ENCODE measurements at places on chromosomes 1 and 21.
A peak's percentile ranks its signal among the peaks of the same experiment; 100 is the strongest.

- DNase-seq, result no peak
Measured at GRCh38 chr1:34060187-34060730, 104.8 kb downstream of the CSMD2 start.

DNA sequence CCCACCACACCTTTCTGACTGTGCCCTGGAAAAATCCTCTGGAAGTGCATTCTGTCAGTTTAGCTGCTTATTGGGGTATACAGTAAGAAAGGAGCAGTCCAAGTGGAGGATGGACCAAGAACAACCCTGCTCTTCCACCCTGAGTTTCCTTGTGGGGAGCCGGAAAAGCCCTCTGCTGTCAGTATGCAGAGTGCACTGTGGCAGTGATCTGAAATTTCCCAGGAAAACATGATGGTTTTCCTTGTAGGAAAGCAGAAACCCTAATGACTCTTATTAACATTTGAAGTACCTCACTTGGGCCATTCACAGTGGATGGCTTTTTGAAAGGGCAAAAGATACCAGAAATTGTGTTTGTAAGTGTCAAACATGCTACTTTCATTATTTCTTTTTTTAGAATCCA, 20.5 kb downstream of the ELAVL4 start:
- DNase-seq, result no peak

- DNase-seq, result peak; percentile 28
Measured at GRCh38 chr1:22141554-22142314, 1.2 kb downstream of the WNT4 start.

DNA sequence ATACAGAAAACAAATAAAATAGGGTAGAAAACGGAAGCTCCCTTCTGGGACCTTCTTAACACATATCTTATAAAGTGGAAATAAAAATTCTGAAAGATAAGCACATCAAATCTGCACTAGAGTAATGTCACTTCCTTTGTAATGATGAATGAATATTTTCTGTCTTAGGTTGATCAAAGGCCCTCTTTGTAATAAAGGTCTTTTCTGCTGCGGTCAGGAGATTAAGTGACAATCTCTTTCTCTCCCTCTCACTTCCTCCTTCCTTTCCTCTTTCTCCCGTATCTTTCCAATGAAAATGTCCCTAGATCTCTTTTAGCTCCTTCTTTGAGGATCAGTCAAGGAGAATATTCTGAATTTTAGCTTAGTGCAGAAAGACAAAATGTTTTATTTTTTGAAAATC, 33.8 kb downstream of the TMCO1 start:
- DNase-seq, result no peak

DNA sequence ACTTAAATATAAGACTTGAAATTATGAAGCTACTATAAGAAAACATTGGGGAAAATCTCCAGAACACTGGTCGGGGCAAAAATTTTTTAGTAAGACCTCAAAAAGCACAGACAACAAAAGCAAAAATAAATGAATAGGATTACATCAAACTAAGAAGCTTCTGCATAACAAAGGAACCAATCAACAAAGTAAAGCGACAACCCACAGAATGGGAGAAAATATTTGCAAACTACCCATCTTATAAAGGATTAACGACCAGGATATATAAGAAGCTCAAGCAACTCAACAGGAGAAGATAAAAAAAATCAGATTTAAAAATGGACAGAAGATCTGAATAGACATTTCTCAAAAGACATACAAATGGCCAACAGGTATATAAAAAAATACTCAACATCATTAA, 19.1 kb downstream of the UCHL5 start:
- no peak for DNase-seq

DNA sequence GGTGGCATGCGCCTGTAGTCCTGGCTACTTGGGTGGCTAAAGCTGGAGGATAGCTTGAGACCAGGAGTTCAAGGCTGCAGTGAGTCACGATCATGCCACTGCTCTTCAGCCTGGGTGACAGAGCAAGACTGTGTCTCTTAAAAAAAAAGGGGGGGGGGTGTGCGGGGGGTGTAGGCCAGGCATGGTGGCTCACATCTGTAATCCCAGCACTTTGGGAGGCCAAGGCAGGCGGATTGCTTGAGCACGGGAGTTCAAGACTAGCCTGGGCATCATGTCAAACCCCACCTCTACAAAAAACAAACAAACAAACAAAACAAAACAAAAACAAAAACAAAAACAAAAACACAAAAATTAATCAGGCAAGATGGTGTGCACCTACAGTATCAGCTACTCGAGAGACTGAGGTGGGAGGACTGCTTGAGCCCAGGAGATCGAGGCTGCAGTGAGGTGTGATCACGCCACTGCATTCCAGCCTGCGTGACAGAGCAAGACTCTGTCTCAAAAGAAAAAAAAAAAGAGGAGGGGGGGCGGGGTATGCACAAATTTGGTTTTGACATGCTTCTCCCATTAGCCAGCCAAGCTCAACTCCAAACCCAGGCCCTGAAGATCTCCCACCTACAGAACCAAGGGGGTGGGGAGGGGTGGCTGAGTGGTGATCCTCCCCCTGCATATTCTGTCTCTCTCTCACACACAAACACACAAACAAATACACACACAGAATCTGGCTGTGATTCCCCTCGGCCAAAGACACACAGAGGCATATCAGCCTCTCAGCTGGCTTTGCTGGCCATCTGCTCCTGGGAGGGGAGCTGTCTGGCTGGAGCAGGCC, 3.1 kb downstream of the PTAFR start:
- DNase-seq, result no peak

- DNase-seq, result no peak
Measured at GRCh38 chr21:18164933-18165332, 79.7 kb upstream of the CHODL start.

- DNase-seq, result no peak
Measured at GRCh38 chr1:177366091-177366490, 195.3 kb downstream of the BRINP2 start.

DNA sequence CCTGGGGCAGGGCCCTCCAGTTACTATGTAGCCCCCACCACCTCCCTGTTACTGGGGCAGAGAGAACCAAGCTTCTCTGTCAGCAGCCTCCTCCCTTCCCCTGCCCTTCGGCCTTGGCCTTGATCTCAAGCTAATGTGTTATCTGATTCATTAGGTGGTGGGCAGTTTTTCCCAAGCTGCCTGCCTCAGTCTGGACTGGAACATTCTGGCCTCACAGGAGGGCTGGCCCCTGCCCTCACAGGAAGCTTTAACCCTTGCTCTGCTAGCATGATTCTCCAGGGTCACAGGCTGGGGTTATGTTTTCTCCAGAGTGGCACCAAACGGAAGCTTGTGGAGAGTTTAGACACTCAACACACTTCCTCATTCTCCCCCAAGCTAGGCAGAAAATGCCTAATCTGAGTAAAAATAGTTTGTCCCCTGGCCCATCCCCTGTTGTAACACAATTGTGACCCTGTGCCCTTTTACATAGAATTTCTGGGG, 37.2 kb upstream of the SLC6A9 start:
- no peak for DNase-seq

GRCh38 chr1:46587069-46587468, 17.0 kb downstream of the MKNK1 start:
- DNase-seq, result no peak

DNA sequence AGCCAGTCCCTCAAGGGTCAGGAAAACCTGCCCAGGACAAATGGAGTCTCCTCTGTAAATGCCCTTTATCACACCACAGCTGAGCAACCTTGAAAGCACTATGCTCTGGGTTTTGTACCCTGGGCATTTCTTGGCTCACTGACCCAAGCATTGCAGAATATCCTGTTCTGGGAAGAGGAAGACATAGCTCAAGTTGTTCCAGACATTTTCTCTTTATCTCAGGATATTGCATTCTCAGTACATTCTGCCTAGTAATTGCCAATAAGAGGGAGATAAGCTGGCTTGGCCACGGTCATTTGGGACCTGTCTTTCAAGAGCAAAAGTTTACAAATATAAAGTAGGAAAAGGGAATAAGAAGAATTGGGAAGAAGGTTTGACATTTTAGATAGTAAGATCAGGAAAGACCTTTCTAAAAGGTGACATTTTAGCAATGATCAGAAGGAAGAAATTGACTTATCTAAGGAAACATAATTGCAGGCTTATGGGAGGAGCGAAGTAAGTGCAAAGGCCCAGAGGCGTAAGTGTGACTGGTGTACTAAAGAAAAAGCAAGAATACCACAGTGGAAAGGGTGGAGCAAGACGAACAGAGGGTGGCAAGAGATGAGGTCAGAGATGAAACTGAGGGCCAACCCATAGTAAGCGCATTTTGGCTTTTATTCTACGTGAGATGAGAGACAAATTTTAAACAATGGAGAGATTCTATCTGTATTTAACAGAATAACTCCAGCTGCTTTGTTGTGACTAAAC, 394.0 kb upstream of the CXADR start:
- DNase-seq, result no peak

- DNase-seq, result peak; percentile 89
Measured at GRCh38 chr1:182601416-182601786, 2.8 kb downstream of the RGS16 start.

DNA sequence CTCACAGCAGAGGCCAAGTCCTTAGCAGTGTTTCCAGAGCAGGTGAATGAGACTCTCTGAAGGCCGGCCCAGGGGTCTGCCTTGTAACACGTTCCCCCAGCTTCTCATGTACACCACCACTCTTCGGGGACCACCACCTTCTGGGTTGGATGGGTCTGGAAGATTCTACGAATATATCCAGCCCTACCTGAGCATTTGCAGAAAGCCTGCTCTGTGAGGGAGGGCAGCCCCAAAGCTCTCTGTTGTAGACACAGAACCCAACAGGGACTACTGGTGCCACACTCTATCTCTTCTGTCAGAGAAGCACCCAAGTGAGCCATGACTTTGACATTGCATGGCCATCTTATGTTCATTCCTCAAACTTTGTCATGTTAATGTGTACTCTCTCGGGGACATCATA, 61.8 kb downstream of the CD247 start:
- DNase-seq, result no peak

- no peak for DNase-seq
Measured at GRCh38 chr1:169601096-169601881, 15.0 kb upstream of the F5 start.

DNA sequence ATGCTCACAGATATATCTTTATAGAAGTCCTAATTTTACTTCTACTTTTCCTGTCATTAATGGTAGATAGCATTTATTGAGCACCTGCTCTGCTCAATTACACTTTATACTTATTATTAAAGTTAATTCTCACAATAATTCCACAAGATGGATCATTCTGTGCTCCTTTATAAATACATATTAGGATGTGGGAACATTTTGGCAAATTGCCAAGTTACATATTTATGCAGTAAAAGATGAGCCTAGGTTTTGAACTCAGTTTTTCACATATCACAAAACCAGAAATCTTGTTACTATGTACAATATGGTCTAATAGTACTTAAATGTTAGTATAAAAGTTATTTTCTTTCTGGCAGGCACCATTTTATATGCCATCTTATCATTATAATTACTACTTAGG, 895.0 kb upstream of the B3GALT2 start:
- no peak for DNase-seq

GRCh38 chr1:92749024-92749634, 35.8 kb downstream of the EVI5 start:
- DNase-seq, result peak; percentile 63

GRCh38 chr1:246271516-246271915, 235.6 kb downstream of the SMYD3 start:
- no peak for DNase-seq

DNA sequence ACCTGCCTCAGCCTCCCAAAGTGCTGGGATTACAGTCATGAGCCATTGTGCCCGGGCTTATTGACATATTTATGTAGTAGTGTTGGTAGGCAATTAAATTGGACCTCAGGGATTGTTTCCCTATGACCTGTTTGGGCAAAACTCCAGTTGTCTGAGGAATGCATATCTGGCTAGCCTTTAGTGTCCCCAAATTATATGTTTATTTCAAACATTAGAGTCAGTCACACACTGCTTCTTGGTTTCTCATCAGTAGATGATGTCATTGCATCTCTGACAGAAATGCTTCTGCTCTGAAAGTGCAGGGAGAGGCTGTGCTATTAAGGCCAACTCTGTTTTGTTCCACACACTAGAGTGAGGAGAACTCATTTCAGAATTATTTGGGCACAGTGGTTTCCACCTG, 12.5 kb downstream of the PIP5K1A start:
- DNase-seq, result no peak

DNA sequence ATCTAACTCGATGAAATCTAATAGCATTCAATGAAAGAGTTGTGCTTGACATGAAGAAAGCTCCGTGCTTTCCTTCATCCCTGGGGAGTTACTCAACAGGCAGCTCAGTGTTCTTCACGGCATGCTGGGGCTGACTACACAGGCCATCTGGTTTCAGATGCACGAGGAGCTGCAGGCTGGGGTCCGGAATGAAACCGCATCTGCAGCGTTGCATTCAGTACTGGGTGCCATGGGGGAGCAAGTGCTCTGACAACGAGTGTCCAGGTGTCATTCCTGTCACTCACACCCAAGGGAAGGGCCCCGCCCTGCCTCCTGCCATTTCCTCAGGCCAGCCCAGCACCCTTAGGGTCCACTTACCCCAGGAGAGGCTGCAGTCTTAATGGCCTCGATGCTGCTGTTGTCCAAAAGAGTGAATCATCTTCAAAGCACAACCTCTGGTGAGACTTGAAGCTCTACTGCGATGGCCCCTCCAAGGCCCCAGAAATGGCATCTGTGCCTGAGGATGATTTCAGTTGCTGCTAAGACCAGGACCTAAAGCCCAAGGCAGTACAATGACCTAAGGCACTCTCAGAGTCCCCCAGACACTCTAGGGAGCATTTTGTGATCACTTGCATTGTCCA, 61.4 kb downstream of the STUM start:
- no peak for DNase-seq

DNA sequence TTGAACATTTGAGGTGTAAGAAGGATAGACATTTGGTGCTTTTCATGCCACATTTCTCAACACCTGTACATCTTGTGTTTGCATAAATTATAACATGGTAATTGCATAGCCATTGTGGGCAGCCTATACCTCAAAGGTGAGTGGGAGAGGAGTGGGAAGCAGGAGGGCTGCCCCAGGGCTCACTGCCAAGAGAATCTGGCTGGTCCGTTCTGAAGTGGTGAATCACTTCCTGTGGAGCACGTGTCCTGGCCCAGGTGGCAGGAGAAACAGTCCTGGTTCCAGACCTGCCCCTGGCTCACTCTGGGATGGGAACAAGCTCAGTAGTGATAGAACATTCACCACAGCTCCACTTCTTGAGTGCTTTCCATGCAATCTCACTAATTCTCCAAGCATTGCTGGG, 11.6 kb upstream of the OLFML2B start:
- DNase-seq, result no peak
